ENCODE measurements at places on chromosomes 13 and 19.

- DNase-seq, result peak; percentile 59
Observed at GRCh38 chr19:35845215-35846037, 6.9 kb downstream of the NPHS1 start.

DNA sequence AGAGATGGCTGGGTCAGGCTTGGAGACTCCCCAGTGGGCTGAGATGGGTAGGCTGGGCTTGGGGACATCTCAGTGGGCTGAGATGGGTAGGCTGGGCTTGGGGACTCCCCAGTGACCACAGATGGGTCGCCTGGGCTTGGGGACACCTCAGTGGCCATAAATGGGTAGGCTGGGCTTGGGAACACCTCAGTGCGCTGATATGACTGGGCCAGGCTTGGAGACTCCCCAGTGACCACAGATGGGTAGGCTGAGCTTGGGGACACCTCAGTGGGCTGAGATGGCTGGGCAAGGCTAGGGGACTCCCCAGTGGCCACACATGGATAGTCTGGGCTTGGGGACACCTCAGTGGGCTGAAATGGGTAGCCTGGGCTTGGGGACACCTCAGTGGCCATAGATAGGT lies 12.8 kb downstream of the IQCN start:
- no peak for DNase-seq

GRCh38 chr19:19448238-19448544 lies 42.7 kb downstream of the GATAD2A start:
- no peak for DNase-seq

- DNase-seq, result no peak
Observed at GRCh38 chr13:83667606-83668005, 214.7 kb downstream of the SLITRK1 start.

Measured in suppressor macrophage treated with lipopolysaccharide for 1 hour (primary cell).